ENCODE measurements at places on chromosomes 1 and 21.

GRCh38 chr1:44714532-44714931 lies 16.4 kb downstream of the RNU5D-1 start:
- DNase-seq: no peak

DNA sequence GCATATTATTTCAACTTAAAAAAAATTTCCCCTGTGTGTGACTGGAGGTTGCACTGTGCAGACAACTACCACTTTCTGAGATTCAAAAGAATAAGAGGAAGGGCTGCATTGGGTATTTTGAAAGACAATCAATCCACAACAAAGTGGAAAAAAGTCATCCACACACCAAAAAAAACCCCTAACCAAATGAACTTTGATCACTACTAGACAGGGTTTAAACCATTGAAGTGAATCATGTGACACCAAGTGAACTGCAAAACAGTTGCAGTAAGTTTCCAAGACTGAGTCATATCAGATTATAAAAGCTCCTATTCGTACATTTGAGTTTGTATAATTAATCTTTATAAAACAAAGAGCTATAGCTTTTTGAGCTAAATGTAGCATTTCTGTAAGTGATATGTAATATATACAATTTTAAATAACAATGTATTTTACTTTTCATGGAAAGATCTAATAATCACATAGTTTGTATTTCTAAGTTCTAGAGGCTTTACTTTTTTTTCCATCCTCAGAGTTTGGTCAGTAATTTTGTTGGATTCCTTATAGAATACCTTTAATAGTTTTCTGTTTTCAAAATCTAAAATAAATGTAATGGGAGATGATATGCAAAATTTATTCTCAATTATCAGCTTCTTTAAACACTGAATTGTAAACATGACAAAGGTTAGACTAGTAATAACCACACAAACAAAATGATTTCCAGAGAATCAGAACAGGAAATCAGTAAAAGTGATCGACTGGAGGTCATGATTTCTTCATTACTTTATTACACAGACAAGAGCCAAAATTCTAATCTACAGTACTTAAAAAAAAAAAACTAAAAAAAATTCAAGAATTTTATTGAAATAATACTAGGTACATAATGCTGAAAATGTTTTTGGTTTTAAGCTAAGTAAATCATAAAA lies 50.5 kb upstream of the GFI1 start:
- no peak for DNase-seq

DNA sequence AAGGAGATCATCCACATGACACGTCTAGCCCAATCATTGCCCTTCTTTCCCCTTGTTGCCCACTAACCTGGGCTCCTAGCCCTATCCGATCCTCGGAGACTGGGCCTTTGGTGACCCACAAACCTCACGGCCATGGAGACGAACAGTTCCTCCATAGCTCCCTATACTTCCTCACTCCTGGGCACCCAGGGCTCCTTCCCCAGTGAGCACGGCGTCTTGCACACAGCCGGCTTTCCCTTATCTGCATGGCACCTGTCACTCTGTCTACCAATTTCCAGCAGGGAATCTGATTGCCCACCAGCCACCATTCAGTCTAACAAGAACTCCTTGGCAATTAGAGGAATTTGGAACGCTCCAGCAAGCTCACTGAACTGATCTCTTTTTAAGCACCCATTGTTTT lies 3.1 kb downstream of the GNG4 start:
- DNase-seq: no peak

GRCh38 chr1:212111536-212111935 lies 76.0 kb downstream of the DTL start:
- no peak for DNase-seq

GRCh38 chr1:161486806-161487741 lies 18.2 kb upstream of the FCGR2A start:
- DNase-seq: no peak

DNA sequence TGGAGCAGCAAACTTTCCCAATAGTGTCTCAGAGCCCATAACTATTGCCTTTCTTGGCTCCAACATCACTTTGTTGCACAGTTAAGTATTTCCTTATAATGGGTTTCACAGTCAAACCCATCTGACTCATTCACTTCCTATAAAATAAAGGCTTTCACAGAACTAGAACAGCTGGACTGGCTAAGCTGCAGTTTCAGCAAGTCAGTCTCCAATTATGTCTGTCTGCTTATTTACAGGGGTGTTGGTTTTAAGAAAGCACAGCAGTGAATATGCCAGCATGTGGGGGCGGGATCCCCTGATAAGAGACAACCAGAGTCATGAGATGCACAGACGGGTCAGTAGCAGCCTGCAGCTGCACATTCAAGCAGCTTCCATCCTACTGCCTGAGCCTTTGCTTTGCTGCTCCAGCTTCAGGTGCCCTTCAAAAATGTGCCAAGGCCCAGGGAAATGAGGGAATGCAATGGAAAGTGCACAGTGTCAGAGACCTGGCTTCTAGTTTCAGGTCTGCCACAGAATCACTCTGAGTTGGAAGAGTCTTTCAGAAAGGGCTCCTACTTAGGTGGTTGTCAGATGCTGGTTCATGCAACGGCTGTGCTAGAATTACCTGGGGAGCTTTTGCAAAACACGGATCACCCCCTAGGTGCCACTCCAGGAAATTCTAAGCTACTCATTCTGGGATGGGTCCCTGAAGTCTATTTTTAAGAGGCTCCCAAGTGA lies 24.8 kb downstream of the RNF19B start:
- DNase-seq: no peak

- peak; percentile 37 for DNase-seq
Observed at GRCh38 chr1:159015440-159015909, 5.8 kb downstream of the IFI16 start.
